ENCODE measurements at places on chromosomes 6 and 20. TPM values are rescaled to one million over a fixed set of nuclear protein-coding genes. Genes with fewer than 3 reads are reported as not detected.

TSBP1 gene
- polyA plus RNA-seq, result 0.18 TPM

OR12D3 gene
- polyA plus RNA-seq, result not detected

KCNK16 gene
- polyA plus RNA-seq, result not detected

RUNX2 gene
- polyA plus RNA-seq, result 3.2 TPM

EEF1A1 gene
- polyA plus RNA-seq, result 21,186 TPM

ELOVL4 gene
- 4.5 TPM for polyA plus RNA-seq

PRDM13 gene
- polyA plus RNA-seq, result not detected

SLC52A3 gene
- polyA plus RNA-seq, result 4.0 TPM

CLDN20 gene
- 0.63 TPM for polyA plus RNA-seq

EXOC2 gene
- polyA plus RNA-seq, result 16.3 TPM

C20orf202 gene
- polyA plus RNA-seq, result 0.45 TPM

HCRTR2 gene
- 0.49 TPM for polyA plus RNA-seq

ADTRP gene
- polyA plus RNA-seq, result 2.7 TPM

LSM14B gene
- polyA plus RNA-seq, result 53.5 TPM

ARFGEF3 gene
- 8.6 TPM for polyA plus RNA-seq

ZFAND3 gene
- polyA plus RNA-seq, result 176 TPM

SLC12A5 gene
- polyA plus RNA-seq, result 0.86 TPM

SLC22A2 gene
- 8.6 TPM for polyA plus RNA-seq

ASF1A gene
- polyA plus RNA-seq, result 40.1 TPM

TCP11 gene
- 2.8 TPM for polyA plus RNA-seq

PPDPF gene
- 374 TPM for polyA plus RNA-seq

RNF182 gene
- 3.3 TPM for polyA plus RNA-seq

GABRR1 gene
- polyA plus RNA-seq, result 2.1 TPM

HLA-DOA gene
- 5.1 TPM for polyA plus RNA-seq

HDGFL1 gene
- polyA plus RNA-seq, result not detected

TRIM40 gene
- polyA plus RNA-seq, result not detected

RAET1E gene
- polyA plus RNA-seq, result 0.44 TPM

DPPA5 gene
- polyA plus RNA-seq, result not detected

COL11A2 gene
- 3.9 TPM for polyA plus RNA-seq

NKX2-2 gene
- polyA plus RNA-seq, result not detected

TMEM151B gene
- 1.2 TPM for polyA plus RNA-seq

Measured in left renal pelvis (tissue), 4 donors.